ENCODE measurements at places on chromosomes 7 and 10. TPM values are rescaled to one million over a fixed set of nuclear protein-coding genes. Genes with fewer than 3 reads are reported as not detected.
A peak's percentile ranks its signal among the peaks of the same experiment; 100 is the strongest.

- DNase-seq = no peak
These were observed 29.9 kb downstream of the ZC3HC1 start for GRCh38 chr7:130021105-130021834.

- DNase-seq = peak; percentile 54
These were observed 27.9 kb upstream of the CCDC7 start for GRCh38 chr10:32417911-32418547.

GRCh38 chr10:96565774-96566173, 21.0 kb downstream of the TM9SF3 start:
- no peak for DNase-seq

GRCh38 chr10:124076148-124076733, 17.2 kb downstream of the CHST15 start:
- no peak for DNase-seq

DNA sequence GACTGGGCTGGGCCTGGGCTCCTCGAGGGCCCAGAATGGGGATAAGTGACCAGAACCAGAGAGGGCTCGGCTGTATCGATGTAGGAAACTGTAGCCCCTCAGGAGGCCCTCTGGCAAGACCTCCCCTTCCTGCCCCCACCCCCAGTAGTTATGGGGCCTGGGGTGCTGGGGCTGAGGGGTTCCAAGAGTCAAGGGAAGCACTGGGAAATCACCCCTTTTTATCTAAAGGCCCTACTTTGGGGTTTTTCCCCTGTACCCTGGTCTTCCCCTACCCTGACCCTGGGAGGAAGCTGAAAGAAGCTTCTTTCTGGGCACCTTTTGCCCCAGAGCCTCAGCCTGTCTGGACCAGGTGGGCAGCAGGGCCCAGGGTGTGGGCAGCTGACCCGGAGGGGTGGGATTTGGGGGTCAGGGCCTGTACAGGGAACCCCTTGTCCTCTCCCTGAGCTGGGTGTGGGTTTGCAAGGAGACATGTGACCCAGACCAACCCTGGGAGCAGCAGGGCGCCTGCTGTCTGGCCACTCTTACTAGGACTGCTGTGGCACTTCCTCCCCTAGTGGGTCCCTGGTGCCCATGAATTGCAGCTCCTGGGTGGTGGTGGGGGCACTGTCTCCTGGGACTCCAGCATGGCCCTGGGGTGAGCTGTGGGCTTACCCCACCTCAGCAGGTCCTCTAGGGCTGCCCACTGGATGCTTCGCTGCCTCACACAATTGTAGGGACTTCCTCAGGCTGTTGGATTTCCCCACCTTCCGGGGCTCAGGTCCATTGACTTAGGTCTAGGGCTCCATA, 1.5 kb downstream of the IRF5 start:
- no peak for DNase-seq

DNA sequence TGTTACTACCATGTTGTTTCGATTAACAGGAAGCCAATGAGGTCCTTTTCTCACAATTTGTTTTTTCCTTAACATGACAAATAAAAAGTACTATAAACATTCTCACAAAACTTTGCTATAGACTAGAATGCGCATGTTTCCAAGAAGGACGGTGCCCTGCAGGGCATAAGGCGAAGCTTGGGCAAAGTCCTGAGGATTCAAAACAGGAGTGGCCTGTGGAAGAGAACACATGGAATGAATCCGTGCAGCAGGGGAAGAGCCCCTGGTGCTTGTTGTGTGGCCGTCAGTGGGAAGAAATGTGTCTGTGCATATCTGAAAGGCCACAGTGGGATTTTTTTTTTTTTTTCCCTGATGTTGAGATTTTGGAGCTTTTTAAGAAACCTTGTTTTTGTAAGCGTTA, 67.6 kb downstream of the ITGA8 start:
- no peak for DNase-seq

DNA sequence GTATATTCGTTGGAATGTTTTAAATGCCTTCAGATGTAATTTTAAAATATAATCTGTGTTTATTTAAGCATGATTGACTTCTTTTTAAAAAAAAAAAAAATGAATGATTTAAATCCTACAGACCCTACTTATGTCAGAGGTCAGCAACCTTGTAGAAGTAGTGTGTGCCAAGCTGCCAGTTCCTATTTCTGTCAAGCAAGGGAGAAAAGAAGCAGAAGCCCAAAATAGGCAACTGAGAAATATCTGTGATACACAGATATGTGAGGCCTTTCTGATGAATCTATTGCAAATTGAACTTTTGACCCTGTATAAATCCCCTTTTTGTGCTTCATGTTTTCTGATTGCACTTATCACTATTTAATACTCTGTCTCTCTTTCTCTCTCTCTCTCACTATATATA, 199.5 kb downstream of the LRRN3 start:
- DNase-seq = no peak

DNA sequence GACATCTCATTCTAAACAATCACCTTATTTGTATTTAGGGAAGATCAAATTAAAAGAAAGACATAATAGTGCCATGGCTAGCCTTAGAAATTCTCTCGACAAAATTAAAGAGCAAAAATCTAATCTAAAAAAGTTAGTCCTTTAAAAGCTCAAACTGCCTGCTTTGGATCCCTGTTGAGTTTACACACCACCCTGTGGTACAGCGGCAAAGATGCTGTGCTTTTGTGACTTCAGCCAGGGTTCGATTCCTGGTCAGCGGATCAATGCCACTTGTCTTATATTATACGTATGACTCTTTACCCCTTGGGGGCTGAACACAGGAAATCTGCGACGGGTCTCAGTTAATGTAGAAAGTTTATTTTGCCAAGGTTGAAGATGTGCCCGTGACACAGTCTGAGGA, 51.3 kb upstream of the VOPP1 start:
- DNase-seq = no peak

GRCh38 chr10:102834143-102834542, 3.1 kb downstream of the CYP17A1 start:
- DNase-seq = no peak

DNA sequence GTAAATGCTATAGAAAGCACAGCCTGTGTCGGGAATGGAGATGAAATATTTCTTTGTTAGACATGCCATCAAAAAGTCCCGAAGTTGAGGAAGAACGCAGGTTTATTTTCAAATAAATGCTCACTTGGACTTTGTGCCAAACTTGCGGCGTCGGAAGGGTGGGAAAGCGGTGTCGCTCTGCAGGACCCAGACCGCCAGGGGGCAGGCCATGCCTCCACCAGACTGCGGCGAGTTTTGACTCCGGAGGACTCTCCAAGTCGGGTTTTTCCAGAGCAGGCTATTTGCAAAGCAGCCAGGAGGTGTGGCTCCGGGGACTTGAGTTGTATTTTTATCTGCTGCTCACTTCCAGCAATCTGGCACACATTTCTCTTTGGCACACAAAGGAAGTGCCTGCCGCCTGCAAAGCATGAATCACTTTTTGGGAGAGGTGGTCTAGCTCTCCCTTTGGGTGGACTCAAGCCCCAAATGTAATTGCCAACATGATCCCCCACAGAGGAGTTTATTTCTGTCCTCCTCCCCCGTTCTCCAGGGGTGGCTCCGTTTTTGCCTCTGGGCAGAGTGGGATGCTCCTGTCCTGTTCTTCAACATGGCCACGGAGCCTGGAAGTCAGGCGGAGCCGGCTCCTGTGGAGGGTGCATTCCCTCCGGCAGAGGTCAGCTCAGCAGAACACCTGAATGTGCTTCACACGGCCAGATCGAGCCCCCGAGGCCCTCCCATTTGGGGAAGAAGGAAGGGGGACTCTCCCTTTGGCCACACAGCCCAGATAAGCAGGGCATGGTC, 82.3 kb upstream of the GPR26 start:
- peak; percentile 87 for DNase-seq

GRCh38 chr10:105094048-105094447, 453.0 kb downstream of the SORCS3 start:
- no peak for DNase-seq

DNA sequence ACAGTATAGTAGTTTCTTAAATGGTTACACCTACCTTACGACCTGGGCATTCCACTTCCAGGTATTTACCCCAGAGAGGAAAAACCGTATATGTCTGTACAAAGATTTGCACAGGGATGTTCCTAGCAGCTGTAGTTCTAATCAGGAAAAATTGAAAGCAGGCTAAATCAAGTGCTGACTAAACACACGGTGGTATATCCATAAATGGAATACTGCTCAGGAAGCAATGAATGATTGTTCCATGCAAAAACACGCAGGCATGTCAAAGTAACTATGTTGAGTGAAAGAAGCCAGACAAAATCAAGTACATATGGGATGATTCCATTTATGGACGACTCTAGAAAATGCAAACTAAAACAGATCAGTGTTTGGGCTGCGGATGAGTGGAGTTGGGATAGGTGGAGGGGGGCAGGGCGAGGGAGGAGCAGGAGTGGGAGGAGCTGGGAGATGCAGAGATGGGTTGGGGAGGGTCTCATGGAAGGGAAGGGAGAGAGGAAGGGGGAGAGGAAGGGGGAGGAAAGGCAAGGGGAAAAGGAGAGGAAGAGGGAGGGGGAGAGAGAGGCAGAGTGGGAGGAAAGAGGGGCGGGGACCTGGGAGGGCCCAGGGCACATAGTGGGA, 484 bp upstream of the MSRB2 start:
- DNase-seq = no peak

DNA sequence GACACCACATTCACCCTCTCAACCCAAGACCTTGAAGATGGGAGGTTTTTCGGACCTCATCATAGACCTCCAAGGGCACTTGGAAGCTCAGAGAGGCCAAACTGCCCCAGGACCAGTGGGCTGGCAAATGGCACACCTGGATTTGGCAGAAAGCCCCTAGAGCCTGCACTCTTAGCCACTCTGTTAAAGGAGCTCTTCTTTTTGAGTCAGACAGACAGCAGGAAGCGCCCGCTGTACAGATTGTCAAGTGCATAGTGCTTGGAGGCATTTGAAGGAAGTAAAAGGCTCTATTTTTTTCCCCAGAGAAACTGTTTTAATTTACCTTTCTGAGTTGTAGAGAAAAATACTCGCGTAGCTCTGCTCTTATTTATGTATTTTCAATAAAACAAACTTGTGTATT, 408.6 kb upstream of the GALNT17 start:
- DNase-seq = no peak

- no peak for DNase-seq
These were observed 168.0 kb upstream of the LRRN3 start for GRCh38 chr7:110922906-110923305.

- no peak for DNase-seq
These were observed 41.8 kb downstream of the HABP2 start for GRCh38 chr10:113594652-113595051.

- DNase-seq = no peak
These were observed 2.7 kb downstream of the LRRC20 start for GRCh38 chr10:70379581-70380176.

- peak; percentile 56 for DNase-seq
These were observed 30.7 kb upstream of the INPP5A start for GRCh38 chr10:132506711-132507408.

Gene KIF5B
- 88.1 TPM for total RNA-seq

Gene CALML5
- total RNA-seq = not detected

Gene SPDYE16
- total RNA-seq = 1.3 TPM

Gene DDC
- total RNA-seq = not detected

Gene SFMBT2
- 20.3 TPM for total RNA-seq

Gene IQCE
- 23.0 TPM for total RNA-seq

Gene PLXDC2
- 48.7 TPM for total RNA-seq

Gene TNKS2
- 41.0 TPM for total RNA-seq

Data from ureter (tissue), 1 donor.